ENCODE measurements at places on chromosomes 3 and 15.

GRCh38 chr3:157868196-157868595, 238.0 kb downstream of the SHOX2 start:
- DNase-seq, result no peak

DNA sequence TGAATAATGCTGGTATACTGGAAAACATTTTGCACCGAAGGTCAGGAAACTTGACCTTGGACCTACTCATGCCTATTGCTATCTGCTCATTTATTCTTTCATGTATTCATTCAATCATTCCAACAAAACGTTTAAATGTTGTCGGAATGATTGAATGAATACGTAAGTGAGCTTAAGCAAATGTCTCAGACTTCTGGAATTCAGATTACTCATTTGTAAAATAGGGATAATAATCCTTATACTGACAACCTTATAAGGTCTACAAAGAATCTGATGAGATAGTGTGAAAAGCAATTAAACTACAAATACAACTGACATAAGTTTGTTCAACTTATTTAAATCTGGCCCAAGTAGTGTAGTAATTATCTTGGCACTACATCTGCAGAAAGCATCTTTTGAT, 288.7 kb downstream of the WDR72 start:
- no peak for DNase-seq

- no peak for DNase-seq
Observed at GRCh38 chr3:139560411-139560810, 20.9 kb upstream of the RBP1 start.

DNA sequence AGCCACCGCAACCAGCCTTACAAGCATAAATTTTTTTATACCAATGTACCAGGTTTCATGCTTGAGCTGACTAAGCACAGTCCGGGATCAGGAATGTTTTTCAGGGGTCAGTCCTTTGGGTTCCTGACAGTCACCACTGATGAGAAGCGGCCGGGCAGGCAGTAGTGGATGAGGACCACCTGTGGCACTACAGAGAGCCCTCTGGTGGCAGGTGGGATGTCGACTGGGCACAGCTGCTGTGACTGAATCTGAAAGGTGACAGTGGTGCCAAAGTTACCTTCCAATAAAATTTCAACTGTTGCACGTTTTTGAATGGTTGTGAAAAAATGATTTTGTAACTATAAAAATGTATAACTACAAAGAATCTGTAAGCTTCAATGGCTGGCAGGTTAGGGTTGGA, 34.0 kb downstream of the TPRA1 start:
- no peak for DNase-seq

- no peak for DNase-seq
Observed at GRCh38 chr15:83413054-83413719, 34.0 kb upstream of the SH3GL3 start.

- no peak for DNase-seq
Observed at GRCh38 chr3:150138824-150139223, 168.1 kb upstream of the PFN2 start.

DNA sequence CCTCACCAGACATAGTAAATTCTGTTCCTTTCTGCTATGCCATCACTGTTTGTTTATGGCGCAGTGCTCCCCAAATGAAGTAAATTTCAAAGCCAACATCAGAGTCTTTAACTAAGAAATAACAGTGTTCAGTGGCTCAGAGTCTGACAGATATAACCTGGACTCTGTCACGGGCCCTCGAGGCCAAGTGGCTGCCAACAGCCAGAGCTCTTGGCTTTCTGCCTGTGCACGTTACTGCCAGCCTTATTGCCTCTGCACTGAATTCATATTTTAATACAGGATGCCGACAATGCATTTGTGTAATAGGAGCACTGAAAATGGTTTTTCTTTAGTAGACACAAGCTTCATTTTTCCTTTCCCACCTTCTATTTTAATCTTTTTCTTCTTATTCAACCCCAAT, 219.9 kb downstream of the NLGN1 start:
- DNase-seq, result no peak

- DNase-seq, result no peak
Observed at GRCh38 chr15:61685971-61686370, 374.3 kb downstream of the VPS13C start.

- no peak for DNase-seq
Observed at GRCh38 chr3:129352650-129353588, 74.2 kb downstream of the HMCES start.

- DNase-seq, result no peak
Observed at GRCh38 chr3:177694316-177694715, 497.0 kb upstream of the TBL1XR1 start.

GRCh38 chr3:32347343-32348125, 44.1 kb upstream of the CMTM7 start:
- no peak for DNase-seq

DNA sequence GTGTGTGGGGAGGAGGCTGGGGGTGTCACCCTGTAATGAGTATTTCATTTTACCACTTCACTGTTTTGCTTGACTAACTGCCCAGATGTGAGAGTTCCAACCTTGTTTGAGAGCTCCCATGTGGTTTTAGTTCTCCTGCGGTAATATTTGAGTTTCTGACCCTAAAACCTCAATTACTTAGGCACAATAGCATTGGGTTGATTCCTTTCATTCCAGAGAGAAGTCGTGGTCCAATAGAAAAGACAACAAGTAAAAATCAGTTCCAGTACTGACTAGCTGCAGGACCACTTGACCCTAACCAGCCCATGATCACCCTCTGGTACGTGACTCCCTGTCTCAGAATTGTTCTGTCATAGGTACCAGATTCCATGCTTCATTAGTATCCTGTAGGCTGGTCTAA, 630.4 kb downstream of the CADM2 start:
- no peak for DNase-seq

DNA sequence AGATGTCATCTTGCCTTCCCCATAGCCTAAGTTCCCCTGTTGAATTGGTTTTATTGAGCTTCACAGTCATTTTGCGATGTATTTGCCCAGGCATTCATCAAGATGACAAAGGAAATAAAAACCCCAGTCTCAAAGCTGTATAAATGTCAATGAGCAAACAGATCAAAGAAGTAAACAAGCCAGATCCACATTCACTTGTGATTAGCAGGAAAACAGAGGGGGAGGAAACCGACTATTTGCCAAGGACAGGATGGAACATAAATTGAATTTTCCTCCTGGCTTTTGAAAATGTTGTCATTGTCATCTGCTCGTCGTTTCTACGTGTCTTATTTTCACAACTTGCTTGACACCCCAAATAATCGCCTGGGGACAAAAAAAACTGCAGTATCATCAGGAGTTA, 83.5 kb downstream of the SV2B start:
- DNase-seq, result no peak

- no peak for DNase-seq
Observed at GRCh38 chr3:114686621-114687020, 392.8 kb downstream of the TIGIT start.

- no peak for DNase-seq
Observed at GRCh38 chr3:104911376-104911775, 455.3 kb upstream of the ALCAM start.

- no peak for DNase-seq
Observed at GRCh38 chr15:61057376-61057775, 171.7 kb downstream of the RORA start.

GRCh38 chr3:197518881-197519421, 36.8 kb downstream of the BDH1 start:
- DNase-seq, result no peak

DNA sequence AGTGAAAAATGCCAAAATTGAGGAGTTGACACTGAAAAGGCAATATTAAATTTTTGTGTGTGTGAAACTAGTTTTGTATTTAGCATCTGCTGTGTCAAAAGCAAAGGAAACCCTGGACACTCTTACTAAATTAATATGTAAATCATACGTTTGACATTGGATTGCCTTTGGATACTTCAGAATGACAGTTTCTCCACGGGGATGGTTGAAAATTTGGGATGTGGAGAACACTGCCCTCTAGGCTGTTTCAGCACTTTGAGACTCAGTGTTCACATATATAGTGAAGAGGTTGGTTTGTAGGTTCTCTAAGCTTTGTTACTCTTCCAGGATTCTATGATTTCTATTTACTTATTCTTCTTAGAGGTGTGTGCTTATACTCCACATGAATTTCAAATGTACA, 3.0 kb downstream of the ROBO2 start:
- no peak for DNase-seq

- no peak for DNase-seq
Observed at GRCh38 chr3:46303240-46303639, 50.7 kb upstream of the CCR2 start.

DNA sequence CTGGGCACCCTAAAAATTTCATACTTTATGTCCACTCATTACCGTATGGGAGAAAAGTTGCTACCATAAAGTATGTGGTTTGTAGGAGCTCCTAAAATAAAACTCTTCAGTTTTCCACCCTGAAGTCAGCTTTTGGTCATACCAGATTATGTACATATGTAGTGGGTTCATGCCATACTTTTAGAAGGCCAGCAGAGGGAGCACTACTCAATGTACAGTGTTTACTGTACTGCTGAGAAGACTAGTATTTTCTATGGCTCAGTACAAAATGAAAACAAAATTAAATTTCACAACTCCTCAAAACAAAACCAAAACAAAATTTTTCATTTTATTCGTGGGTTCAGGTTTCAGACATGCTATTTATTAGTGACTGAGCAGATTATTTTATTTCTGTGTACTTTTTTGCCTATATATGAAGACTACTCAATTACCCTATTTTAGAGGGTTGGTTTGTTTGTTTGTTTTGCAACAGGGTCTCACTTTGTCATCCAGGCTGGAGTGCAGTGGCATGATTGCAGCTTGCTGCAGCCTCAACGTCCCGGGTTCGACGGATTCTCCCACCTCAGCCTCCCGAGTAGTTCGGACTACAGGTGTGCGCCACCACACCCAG, 24.3 kb downstream of the NXPE3 start:
- peak; percentile 79 for DNase-seq

- DNase-seq, result no peak
Observed at GRCh38 chr15:50137330-50137761, 18.3 kb upstream of the ATP8B4 start.

- DNase-seq, result peak; percentile 82
Observed at GRCh38 chr15:64731012-64731804, 44.2 kb downstream of the RBPMS2 start.

- DNase-seq, result no peak
Observed at GRCh38 chr3:169923189-169923588, 11.8 kb downstream of the SAMD7 start.

DNA sequence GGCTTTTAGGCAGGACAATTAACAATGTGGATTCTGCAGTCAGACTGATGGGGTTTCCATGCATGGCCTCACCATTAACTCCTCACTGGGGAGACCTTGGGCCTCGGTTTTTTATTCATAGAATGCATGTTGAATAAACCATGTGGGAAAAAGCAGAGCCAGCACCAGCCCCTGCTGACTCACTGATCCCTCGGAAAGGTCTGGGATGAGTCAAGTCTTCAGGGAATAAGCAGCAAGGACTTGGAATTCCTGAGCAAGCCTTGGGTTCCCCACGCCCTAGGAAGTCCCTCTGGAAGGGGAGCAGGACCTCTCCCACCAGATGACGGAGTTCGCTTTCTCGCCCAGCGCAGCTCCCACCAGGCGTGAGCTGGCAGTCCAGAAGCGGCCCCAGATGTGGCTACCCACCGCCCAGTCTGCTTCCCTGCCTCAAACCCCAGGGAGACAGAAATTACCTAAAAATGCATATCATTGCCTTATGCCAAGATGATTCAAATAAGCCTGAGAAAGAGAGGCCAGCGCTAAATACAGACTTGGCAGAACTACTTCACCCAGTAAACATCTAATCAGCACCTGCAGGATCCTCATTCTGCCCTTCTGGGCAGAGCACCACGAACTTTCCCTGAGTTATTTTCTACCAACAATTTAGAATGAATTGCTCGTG, 45.4 kb downstream of the BTD start:
- DNase-seq, result no peak

GRCh38 chr3:147924755-147925154, 515.6 kb downstream of the ZIC1 start:
- no peak for DNase-seq

GRCh38 chr3:149920119-149920518, 50.6 kb downstream of the PFN2 start:
- DNase-seq, result no peak

DNA sequence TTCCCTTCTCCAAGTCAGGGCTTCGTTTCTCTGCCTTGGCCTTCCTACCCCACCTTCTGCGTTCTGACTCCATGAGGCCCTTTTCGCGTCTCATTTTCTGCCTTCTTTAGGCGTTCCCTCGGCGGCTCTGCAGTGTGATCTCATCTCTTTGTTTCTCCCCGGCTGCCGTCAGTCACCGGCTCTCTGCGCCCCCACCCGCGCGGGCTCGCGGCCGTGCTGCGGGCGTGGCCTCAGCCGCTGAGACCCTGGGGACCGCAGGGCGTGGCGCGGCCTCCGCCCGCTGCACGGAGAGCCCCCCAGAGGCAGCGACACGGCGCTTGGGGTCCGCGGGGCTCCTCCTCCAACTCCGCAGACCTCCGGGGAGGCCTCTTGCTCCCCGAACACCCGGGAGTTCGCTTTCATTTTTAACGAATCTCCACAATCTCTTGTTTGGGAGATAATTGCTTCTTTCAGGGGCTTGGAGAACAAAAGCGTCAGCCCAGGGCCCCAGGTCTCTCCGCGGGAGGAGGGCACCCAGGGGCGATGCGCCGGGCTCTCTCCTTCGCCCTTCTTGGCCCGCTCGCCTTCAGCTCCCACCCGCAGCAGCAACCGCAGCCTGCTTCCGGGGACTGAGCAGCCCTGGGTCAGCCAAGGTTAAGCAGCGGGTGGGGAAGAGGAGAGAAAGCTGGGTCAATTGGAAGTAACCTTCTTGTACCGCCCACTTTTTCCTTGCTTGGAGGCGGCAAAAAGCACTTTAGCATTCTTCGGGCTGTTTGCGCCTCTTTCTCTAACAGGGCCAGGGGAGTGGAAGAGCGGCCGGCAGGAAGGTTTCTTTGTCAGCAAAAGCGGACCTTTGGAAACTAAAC, 35.2 kb downstream of the GAP43 start:
- DNase-seq, result peak; percentile 62

DNA sequence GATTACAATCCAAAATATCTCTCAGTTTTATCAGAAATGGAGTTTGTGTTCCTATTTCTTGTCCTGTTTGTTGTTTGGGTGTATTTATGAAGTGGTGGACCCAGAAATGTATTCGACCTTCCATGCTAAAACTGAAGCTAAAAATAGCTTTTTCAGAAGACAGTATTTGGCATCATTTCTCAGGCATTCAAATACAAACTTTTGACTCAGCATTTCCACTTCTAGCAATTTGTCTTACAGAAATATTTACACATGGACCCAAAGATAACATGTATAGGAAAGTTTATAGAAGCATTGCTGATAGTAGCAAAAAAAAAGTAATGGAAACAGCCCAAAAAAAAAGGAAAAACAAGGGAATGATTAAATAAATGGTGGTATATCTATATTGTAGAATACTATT, 156.3 kb downstream of the HCN4 start:
- DNase-seq, result no peak

- no peak for DNase-seq
Observed at GRCh38 chr3:160956785-160957184, 148.4 kb downstream of the B3GALNT1 start.

DNA sequence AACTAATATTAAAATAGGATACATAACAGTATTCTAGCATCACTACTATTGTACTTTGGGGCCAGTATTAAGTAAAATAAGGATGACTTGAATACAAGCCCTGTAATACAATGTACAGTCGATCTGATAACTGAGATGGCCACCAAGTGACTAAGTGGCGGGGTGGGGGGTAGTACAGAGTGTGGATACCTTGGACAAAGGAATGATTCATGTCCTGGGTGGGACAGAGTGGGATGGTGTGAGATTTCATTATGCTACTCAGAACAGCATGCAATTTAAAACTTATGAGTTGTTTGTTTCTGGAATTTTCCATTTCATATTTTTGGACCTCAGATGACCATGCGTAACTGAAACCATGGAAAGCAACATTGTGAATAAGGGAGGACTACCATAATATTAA, 46.0 kb downstream of the SLC7A14 start:
- no peak for DNase-seq

GRCh38 chr3:65587650-65588439, 450.9 kb downstream of the MAGI1 start:
- DNase-seq, result no peak
